ENCODE measurements at places on chromosomes 5 and 9. TPM values are rescaled to one million over a fixed set of nuclear protein-coding genes. Genes with fewer than 3 reads are reported as not detected.

Gene SLC6A19
- not detected for total RNA-seq

Gene MFAP3
- 58.1 TPM for total RNA-seq

Gene CCL27
- not detected for total RNA-seq

Gene SLC2A8
- total RNA-seq, result 13.9 TPM

Gene SLC9A3
- 2.4 TPM for total RNA-seq

Gene EIF4E1B
- not detected for total RNA-seq

Gene OLFM1
- 8.2 TPM for total RNA-seq

Gene SPATA9
- not detected for total RNA-seq

Gene SLC4A9
- total RNA-seq, result 0.04 TPM

Gene SOX30
- not detected for total RNA-seq

Gene FOXD4L4
- total RNA-seq, result not detected

Gene IFNE
- total RNA-seq, result 0.91 TPM

Gene LCN6
- total RNA-seq, result 0.82 TPM

Gene PRRX2
- 1.9 TPM for total RNA-seq

Gene ANKRD18B
- 10.8 TPM for total RNA-seq

Gene SPINK5
- 916 TPM for total RNA-seq

Gene SHOC1
- not detected for total RNA-seq

Gene ASS1
- 33.5 TPM for total RNA-seq

Gene AFAP1L1
- total RNA-seq, result 11.2 TPM

Gene IFNB1
- total RNA-seq, result not detected

Gene GPR151
- not detected for total RNA-seq

Gene HTR4
- not detected for total RNA-seq

Gene FREM1
- total RNA-seq, result 0.09 TPM

Gene TOR2A
- total RNA-seq, result 10.7 TPM

Gene TSSK1B
- 0.88 TPM for total RNA-seq

Gene SURF1
- total RNA-seq, result 19.6 TPM

Gene ENTR1
- total RNA-seq, result 26.3 TPM

Gene SLC6A18
- not detected for total RNA-seq

Gene B4GALT7
- 22.9 TPM for total RNA-seq

Gene NAIP
- total RNA-seq, result 14.5 TPM

Gene CFAP90
- total RNA-seq, result not detected

Gene SNCAIP
- total RNA-seq, result 3.3 TPM

Gene INSL4
- not detected for total RNA-seq

Gene TCF7
- 2.4 TPM for total RNA-seq

Gene IFNK
- total RNA-seq, result not detected

Gene GPR150
- total RNA-seq, result not detected

Gene ST6GALNAC6
- 17.8 TPM for total RNA-seq

Gene BRINP1
- total RNA-seq, result 4.3 TPM

Gene ZNF366
- 2.1 TPM for total RNA-seq

Gene IGFBPL1
- total RNA-seq, result not detected

Gene COL5A1
- 6.0 TPM for total RNA-seq

Gene RNF224
- total RNA-seq, result 1.2 TPM

Gene SPATA31E1
- not detected for total RNA-seq

Gene ADRB2
- total RNA-seq, result 11.3 TPM

Gene SERF1A
- 0.83 TPM for total RNA-seq

Gene GPR21
- 0.68 TPM for total RNA-seq

Gene SCGB3A2
- total RNA-seq, result not detected

Gene PPWD1
- 31.3 TPM for total RNA-seq

Gene C7
- 8.2 TPM for total RNA-seq

Gene FYB1
- 13.4 TPM for total RNA-seq

Gene RMRP
- 4,125 TPM for total RNA-seq

Gene ROR2
- 1.4 TPM for total RNA-seq

Gene ADCY2
- 0.19 TPM for total RNA-seq

Gene OR2V1
- not detected for total RNA-seq

Gene SAXO1
- not detected for total RNA-seq

Gene PCDHB6
- total RNA-seq, result 0.19 TPM

Gene NIPAL4
- 20.9 TPM for total RNA-seq

Gene LOX
- total RNA-seq, result 8.1 TPM

Gene GPX8
- 8.2 TPM for total RNA-seq

Gene PCDHGB5
- 7.5 TPM for total RNA-seq
